ENCODE measurements at places on chromosomes 2 and 18.

- DNase-seq, result no peak
Observed at GRCh38 chr2:213147538-213147937, 3.9 kb downstream of the IKZF2 start.

DNA sequence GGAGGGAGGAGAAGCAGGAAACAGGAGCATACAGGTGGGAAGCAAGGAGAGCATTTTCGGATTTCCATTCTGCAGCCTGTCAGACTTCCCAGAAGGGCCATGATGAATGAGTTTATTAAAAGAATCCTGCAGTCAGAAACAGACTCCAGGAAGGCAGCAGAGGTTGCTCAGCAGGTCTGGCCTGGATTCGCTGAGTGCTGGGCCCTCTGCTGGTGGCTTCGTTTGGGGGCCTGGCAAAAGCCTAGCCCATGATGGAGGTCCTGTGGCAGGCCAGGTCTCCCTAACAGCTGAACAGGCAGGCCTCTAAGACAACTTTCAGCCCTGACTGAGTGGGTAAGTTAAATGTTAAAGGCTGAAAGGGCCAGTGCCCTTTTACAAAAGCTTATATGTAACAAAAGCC lies 108.2 kb upstream of the CAPN13 start:
- DNase-seq, result no peak

GRCh38 chr2:52429740-52430139 lies 1337.9 kb upstream of the CHAC2 start:
- no peak for DNase-seq

GRCh38 chr2:148658807-148659722 lies 14.5 kb downstream of the EPC2 start:
- no peak for DNase-seq

DNA sequence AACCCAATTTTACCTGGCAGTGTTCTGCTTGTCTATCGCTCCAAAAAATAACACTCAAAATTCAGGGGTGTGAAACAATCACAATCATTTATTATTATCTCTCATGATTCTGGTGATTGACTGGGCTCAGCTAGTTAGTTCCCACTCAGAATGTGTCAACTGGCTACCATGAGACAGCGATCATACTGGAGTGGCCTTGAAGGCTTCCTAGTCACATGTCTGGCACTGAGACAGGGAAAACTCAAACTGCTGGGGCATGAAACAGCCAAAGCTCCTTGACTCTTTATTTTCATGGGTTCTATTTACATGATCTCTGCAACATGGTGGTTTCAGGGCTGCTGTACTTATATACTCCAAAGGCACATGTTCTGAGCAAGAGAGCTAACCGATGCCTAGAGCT lies 6.2 kb upstream of the ANXA4 start:
- DNase-seq, result no peak

- DNase-seq, result no peak
Observed at GRCh38 chr18:78641689-78642231, 337.9 kb upstream of the SALL3 start.

- DNase-seq, result no peak
Observed at GRCh38 chr2:113895819-113896563, 6.1 kb downstream of the ACTR3 start.

DNA sequence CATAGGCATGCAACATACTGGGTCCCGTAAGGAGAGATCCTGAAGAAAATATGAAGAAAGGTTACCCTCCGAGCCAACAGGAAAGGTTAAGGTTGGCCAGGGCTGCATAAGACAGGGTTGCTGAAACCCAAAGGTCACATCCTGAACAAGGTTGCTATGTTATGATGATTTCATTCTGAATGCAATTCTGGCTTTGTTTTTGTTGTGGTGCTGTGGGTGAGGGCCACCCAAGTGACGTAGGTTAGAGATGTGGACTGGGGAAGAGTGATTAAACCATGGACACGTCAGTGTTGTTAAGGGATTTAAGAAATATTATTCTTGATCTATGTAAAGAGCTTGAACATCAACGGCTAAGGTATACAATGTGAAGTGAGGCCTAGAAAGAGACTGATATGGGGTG lies 60.0 kb downstream of the ZEB2 start:
- DNase-seq, result no peak

GRCh38 chr2:191311-192190 lies 72.3 kb downstream of the SH3YL1 start:
- DNase-seq, result no peak

GRCh38 chr2:224561234-224562005 lies 23.7 kb downstream of the CUL3 start:
- no peak for DNase-seq

DNA sequence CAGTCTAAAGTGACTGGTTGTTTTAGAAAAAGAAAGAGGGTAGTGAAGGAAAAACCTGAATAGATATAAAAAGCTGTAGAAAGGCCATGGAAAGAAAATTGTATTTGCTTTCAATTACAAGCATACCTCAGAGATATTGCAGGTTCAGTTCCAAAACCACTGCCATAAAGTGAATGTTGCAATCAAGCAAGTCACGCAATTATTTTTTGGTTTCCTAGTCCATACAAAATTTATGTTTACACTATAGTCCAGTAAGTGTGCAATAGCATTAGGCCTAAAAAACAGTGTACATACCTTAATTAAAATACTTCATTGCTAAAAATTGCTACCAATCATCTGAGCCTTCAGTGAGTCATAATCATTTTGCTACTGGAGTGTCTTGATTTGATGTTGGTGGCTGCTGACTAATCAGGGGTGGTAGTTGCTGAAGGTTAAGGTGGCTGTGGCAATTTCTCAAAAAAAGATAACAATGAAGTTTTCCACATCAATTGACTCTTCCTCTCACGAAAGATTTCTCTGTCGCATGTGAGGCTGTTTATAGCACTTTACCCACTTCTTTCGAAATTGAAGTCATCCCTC lies 2003.8 kb upstream of the PIK3C3 start:
- no peak for DNase-seq

DNA sequence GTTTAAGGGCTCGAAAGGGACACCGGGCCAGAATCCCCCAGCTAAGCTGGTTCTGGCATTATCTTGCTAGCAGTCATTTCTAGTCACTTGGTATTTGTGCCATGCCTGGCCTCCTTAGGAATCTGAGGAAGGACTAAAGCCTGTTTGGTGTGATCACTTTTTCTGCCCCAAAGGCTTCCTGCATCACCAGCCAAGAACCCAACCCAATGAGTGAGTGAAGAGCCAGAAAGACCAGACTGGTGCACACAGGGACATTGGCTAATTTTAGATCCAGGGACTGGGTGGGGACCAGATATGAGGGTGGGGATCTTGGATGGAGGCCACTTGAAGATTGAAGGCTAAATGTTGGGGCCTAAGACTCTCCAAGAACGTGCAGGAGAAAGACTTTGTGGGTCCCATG lies 411.9 kb upstream of the TNP1 start:
- DNase-seq, result no peak

GRCh38 chr2:149075853-149076252 lies 37.4 kb downstream of the LYPD6B start:
- no peak for DNase-seq

GRCh38 chr2:112881217-112881985 lies 29.6 kb upstream of the IL37 start:
- DNase-seq, result peak; percentile 67

GRCh38 chr18:63445037-63445436 lies 22.8 kb upstream of the VPS4B start:
- DNase-seq, result no peak

- no peak for DNase-seq
Observed at GRCh38 chr2:49251766-49252165, 97.5 kb upstream of the FSHR start.

DNA sequence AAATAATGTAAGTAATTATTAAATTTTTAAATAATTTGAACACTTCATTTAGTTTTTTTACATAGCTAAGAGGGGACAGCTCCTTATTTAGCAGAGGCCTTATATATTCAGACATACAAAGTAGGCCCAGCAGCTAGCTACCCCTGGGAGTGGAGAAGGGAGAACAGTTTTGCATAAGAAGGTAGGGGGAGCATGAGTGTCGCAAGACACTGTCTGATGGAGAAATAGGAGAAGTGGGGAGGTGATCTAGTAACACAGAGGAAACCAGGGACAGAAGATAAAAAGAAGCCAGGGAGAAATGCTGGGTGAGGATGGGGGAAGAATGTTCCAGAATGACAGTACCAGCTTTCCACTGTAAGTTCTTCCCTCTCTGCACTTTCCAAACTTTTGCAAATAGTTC lies 16.0 kb upstream of the RGPD4 start:
- DNase-seq, result no peak

DNA sequence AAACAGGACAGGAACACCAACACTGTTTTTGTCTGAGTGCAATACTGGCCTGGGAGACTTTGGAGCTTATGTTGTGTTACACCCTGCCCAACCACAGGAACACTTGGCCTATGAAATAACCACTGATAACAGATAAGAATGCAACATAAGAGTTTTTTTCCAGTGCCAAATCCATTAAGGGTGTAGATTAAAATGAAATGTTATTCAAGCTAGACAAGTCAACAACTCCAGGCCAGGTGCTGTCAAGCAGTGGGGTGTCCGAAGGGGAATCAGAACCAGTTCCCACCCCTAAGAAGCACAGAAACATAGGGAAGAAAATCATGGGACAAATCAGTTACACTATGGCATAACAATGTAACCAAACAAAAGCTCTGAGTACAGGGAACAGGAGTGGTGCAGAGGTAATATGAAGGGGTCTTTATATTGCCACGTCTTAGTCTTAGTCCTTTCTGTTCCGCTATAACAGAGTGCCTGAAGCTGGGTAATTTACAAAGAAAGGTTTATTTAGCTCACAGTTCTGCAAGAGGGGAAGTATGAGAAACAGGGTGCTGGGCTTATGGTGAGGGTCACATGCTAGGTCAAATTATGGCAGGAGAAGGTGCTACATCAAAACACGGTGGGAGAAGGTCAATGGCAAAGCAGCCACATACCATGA lies 3.8 kb downstream of the AFG3L2 start:
- DNase-seq, result no peak

- DNase-seq, result no peak
Observed at GRCh38 chr2:223591596-223591995, 10.6 kb downstream of the SCG2 start.

DNA sequence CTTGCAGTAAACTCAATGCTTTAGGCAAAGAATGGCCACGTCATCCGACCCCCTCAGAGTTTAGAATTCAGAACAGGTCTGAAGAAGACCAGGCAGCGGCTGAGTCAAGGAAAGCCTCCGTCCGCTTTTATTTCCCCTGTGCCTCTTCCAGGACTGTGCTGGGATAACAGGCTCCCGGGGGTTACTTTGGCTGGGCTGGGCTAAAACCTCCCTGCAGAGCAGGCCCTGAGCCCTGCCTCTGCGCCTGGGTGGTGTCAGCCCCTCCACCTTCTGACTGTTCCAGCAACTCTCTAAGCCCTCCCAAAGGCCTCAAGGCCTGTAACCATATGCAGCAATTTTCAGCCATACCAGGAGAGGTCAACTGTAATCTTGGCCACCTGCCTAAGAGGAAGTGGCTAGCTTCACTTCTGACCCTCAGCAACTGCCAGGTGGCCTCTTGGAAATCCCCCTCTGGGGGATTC lies 166.5 kb downstream of the RPIA start:
- no peak for DNase-seq

DNA sequence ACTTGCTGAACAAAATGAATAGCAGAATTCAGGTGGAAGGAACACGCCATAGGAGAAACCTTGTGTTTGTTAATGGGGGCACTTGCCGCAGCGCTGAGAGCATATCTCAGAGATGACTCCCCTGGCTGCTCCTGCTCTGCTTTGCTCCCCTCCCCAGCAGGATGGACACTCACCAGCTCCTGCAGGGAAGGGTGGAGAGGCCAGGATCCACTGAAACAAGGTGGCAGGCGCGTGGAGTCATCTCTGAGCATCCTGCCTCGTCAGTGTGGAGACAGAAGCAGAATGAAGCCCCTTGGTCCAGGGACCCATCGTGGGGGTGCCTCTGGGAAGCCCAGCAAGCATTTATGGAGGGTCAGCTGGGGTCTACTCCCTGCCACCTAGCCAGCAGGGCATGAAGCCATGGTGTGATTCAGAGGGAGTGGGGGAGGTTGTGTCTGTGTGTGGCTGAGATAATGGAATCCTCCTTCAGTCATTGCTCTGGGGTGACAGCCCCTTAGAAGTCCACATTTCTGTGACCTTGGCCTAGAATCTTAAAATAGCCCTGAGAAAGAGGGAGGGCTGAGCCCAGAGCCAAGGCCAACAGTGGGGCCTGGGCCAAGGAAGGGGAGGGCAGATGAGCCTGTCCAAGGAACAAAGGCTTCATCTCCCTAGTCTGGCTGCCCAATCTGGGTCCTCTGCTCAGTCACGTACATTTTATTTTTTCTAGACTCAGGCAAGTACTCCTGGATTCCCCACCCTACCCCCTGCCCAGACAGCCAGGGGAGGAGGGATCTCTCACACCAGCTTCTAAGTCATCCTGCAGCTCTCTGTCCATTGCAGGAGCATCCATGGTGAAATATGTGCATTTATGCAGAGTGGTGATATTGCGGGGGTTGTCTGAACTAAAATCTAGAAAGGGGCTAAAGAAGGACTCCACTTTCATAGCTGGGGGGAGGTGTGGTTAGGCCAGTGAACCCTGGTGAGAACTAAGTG lies 215.4 kb downstream of the ZBTB7C start:
- no peak for DNase-seq

GRCh38 chr2:62845256-62845655 lies 139.7 kb downstream of the EHBP1 start:
- no peak for DNase-seq

DNA sequence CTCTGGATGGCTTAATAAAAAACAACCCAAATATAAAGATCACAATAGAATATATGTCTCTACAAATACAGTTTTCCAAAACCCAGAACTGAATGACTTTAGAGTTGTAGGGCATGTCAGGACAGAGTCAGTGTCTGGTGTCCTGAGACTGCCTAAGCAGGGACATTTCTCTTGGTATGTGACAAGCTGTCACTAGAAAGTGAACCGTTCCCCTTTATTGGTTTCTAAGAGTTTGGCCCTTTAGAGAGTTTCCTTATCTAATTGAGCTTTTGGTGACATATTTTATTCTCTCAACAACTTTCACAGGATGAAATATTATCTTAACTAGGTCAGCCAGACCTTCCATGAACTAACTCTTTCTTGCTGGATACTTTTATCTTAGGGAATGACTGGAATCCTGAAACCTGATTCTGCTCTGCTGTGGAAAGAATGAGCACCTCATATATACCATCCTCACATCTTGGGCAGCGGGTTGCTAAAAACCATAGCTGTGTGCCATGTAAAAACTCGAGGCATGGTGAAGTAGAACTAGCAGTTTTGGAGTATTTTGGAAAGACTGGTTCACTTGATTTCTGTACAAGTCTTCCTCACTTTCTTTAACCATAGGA lies 54.8 kb downstream of the CAVIN2 start:
- DNase-seq, result no peak

GRCh38 chr2:134301099-134301927 lies 47.4 kb downstream of the MGAT5 start:
- DNase-seq, result no peak

DNA sequence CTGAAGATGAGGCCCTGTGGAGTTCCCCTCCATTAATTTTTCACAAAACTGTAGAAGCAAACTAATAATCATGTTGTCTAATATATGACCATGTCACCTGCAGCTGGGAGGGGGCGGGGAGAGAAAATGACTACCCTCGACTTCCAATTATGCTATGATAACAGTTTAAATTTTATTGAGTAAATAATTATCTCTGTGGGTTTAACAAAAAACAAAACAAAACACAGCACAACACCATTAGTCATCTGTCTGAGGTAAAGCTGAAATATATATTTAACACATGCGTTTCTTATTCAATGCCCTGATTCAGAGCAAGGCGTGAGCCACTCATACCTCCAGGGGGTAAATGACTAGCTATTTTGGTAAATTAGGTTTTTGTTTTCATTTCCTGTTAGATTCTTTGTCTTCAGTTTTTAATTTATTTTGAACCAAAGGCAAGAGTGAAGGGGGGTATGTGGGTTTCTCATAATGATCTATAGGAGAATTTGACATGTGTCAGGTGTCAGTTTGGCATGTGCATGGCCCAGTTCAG lies 77.4 kb upstream of the ZCCHC2 start:
- DNase-seq, result no peak

- DNase-seq, result no peak
Observed at GRCh38 chr2:9100080-9100876, 96.8 kb upstream of the MBOAT2 start.

Measured in dorsolateral prefrontal cortex (tissue), 122 donors.